ENCODE measurements at places on chromosomes 13 and 19.

DNA sequence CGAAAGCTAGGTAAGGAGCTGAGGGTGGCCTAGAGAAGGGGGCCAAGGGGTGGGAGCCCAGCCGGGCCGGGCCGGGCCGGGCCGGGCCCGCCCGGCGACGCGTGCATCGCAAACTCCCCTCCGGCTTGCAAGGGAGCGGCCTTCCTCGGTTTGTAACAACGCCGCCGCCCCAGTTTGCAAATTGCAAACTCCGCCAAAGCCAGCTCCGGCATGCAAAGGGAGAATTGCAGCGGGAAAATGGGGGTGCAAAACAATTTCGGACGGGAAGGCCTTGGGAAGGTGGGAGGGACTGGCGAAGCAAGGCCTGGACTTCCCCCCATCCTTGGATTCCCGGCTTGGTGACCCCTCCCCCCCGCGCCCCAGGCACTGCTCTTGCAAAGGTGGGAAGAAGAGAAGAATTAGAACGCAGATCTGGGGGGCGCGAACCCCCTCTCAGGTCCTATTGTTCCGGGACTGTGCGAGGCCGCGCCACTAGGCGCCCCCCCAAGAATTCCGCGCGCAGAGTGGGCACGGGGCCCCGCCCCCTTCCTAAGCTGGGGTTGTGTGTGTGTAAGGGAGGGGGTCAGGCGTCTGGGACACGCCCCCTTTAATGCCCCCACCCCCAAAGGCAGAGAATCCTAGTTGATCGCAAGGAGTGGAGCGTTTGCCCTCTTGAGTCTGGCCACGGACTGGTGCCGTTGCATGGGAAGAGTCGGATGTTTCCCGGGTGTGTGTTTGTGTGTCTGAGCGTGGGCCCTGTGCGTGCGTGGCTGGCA, 926 bp downstream of the PRR12 start:
- peak; percentile 58 for DNase-seq

- no peak for DNase-seq
Measured at GRCh38 chr19:18788529-18789421, 2.3 kb downstream of the COMP start.

DNA sequence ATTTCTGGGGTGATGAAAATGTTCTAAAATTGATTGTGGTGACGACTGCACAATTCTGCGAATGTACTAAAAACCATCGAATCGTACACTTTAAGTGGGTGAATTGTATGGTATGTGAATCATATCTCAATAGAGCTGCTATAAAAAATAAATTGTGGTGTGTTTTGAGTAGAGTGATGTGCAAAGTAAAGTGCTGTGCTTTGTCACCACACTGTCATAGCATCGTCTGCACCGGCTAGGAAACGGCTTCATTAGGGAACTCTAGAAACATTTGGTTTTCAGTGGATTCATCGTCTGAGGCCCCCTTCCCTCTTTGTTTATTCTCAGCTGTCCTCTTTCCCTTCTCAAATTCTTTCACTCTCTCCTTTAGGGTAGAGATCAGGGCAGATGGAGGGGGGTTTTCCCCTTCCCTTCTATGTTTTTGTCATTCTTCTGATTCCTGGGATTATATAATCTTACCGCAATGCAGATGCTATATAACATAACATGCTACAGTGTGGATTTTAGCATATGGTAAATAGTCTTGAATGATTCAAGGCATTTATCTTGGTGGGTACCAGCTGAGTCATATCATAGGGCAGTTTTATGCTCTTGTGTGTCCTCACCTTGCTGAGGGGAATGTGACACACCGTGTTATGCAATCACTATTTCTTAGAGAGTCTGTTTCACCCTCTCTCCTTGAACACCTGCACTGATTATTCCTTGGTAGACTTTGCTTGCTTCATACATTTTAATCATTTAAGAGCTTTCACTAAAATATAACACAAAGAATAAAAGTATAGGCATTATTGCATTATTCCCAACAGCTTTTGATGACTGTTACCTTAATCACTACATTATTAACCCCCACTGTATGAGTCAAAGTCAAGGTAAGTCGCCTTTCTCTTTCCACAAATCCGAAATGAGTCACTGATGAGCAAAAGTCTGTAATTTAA, 239.4 kb downstream of the DCLK1 start:
- no peak for DNase-seq

GRCh38 chr19:45524575-45525129, 17.4 kb downstream of the VASP start:
- no peak for DNase-seq

DNA sequence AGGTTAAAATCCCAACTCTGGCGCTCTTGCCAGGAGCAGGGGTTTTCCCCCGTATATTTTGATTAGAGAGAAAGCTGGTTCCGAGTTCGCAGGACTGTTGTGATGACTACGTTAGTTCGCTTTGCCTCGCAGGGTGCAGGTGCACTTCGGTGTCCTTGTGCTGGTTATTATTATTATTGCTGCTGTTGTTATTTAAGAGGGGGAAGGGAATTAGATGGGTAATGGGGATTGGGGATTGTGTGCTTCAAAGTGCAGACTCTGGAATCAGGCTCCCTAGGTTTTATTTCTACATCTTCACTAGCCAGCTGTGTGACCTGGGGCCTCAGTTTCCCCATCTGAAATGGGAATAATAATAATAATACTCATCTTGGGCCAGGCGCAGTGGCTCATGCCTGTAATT, 15.2 kb downstream of the ACP7 start:
- DNase-seq = no peak

DNA sequence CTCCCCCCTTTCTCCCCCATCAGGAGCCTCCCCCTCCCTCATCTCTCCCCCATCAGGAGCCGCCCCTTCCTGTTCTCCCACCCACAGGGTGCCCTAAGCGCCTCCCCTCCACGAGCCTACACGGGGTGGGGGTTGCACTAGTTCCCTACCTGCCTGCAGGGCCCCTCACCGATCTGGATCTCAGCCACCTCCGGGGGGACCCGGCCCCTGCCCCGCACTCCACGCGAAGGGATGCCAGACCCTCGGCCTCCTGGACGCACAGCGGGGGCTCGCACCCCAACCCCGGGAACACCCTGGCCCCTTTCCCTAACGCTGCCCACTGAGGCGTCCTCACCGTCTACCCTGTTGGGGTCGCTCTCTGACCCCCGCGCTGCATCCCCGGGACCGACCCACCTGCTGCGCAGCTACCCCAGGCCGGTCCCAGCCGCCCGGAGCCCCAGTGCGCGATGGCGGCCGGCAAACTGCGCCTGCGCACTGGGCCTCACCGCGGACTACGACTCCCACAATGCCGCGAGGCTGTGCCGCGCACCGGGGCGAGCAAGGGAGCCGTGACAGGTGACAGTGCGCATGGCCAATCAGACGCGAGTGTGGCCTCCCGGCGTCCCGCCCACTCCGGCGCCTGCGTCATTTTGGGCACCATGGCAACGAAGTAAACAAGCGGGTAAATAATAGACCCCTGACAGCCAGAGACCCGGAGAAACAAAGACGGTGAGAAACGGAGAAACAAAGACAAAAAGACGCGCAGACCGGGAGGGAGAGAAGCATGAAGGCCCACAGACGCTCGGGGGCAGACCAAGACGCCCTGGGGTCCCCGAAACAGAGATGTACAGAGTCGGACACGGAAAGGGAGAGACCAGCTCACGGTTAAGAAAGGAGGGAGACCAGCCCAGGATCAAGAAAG, at the start of gene ZSCAN18:
Gene ZSCAN18 (minus strand): TSS at position 451 of the 901 bp plus-strand sequence. CDS start 7,964 bp downstream, outside the sequence.
- DNase-seq = peak; percentile 98

DNA sequence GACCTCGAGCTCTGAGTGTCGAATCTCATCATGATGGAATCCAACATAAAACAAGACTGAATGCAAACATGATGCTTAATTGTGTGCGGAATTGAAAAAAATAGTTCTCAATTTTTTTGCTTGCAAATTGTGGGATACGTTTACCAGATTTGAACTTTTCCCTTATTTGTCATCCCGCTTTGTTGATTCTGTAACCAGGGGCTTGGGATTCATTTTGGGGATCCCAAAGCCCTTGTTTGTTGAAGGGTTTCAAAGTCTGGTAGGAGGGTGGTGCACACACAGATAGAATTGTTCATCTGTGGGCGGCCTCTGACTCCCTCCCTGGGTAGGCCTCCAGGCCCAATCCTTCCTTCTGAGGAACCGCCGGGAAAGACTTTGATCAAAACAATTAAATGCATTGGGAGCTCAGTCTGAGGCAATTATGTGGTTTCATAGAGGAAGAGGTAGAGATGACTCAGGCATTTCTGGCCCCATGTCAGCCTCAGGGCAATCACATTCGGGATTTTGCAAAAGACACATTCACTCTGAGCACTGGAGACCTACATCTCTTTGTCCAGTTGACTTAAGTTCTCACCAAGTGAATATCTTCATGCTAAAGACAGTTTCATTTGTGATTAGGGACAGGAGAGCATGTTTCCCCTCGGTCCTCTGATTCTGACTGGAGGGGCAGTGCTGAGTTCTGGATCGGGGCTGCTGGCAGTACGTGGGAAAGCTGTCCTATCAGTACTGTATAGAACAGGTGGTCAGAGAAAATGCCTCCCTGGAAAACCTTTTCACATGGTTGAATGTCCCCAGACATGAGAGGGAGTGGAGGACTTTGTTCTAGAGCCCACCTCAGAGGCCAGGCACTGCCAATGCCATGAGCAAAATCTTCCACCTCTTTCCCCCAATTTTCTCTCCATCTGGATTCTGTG, 27.8 kb upstream of the IGFL4 start:
- DNase-seq = no peak

GRCh38 chr13:75258159-75258782, 223.7 kb downstream of the TBC1D4 start:
- DNase-seq = no peak

- peak; percentile 73 for DNase-seq
Measured at GRCh38 chr19:12796146-12797071, 5.1 kb downstream of the JUNB start.

DNA sequence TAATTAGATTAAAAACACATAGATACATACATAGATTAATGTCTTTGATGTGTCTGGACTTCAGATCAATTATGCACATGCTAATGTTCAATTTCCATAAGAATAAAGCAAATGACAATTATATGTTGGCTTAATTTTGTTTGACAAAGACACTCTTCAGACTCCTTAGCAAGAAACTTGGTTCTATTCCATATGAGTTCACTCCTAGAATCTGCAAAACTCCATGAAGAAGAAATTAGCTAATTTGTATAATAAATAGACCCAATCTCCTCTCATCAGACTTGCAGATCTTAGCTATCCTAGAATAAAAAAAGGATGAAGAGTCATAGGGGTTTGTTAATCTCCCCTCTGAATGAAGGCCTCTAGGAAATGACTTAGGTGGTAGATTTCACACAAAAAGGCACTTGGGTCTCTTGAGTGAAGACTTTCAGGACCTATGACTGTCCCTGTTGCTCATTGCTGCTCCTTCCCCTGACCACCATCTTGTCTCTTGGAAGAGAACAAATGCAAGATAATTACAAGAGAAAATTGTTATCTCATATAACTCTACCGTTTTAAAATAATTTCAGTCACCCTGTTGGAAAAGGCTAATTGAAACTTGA, 302.2 kb downstream of the EFNB2 start:
- DNase-seq = no peak

- DNase-seq = no peak
Measured at GRCh38 chr19:6979399-6979798, 41.8 kb downstream of the MBD3L2B start.

- no peak for DNase-seq
Measured at GRCh38 chr19:47370045-47370611, 21.0 kb downstream of the DHX34 start.

DNA sequence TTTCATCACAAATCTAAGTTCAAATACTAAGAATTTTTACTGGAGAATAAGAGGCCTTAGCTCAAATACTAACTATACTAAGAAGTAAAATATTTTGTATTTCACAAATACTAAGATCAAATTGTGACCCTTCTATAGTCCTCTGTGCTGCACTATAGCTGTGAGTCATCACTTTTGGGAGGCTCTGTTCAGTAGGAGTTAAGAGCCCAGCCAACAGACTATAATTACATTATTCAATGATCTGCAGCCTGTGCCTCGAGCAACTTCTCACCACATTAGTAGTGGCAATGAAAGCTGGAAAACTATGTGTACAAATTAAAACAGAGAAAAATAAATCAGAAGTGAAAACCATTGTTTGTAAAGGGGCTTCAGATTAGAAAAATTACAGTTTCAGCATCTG, 147.3 kb upstream of the GPC6 start:
- no peak for DNase-seq

DNA sequence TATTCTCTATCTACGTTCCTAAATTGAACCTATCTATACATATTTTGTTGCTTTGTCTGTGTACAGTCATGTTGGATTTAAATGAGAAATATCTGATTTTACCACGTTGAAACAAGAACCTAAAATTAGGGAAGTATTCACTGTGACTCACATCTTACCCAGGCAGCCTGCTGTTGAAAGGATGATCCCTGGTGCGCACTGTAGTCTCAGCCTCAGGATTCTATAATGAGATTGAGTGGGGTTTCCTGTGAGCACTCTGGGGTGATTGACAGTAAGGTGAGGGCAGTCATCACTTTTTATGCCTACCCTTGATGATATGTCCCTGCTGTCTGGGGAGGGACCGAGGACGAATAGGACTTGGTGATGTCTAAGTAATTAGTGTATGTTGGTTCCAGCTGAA, 35.4 kb downstream of the PCCA start:
- DNase-seq = no peak

- DNase-seq = peak; percentile 96
Measured at GRCh38 chr13:21603531-21604448, at the start of gene MICU2. Gene MICU2 (minus strand): TSS chr13:21604170. CDS start chr13:21604148, 22 bp downstream.

- no peak for DNase-seq
Measured at GRCh38 chr13:40333226-40333625, 333.2 kb downstream of the FOXO1 start.

- no peak for DNase-seq
Measured at GRCh38 chr19:34507414-34508067, 26.0 kb downstream of the WTIP start.

- DNase-seq = no peak
Measured at GRCh38 chr13:26881154-26881553, 120.6 kb upstream of the GPR12 start.

- no peak for DNase-seq
Measured at GRCh38 chr19:29635963-29636362, 29.3 kb upstream of the PLEKHF1 start.

- no peak for DNase-seq
Measured at GRCh38 chr19:53086949-53087348, 16.3 kb downstream of the ZNF160 start.

DNA sequence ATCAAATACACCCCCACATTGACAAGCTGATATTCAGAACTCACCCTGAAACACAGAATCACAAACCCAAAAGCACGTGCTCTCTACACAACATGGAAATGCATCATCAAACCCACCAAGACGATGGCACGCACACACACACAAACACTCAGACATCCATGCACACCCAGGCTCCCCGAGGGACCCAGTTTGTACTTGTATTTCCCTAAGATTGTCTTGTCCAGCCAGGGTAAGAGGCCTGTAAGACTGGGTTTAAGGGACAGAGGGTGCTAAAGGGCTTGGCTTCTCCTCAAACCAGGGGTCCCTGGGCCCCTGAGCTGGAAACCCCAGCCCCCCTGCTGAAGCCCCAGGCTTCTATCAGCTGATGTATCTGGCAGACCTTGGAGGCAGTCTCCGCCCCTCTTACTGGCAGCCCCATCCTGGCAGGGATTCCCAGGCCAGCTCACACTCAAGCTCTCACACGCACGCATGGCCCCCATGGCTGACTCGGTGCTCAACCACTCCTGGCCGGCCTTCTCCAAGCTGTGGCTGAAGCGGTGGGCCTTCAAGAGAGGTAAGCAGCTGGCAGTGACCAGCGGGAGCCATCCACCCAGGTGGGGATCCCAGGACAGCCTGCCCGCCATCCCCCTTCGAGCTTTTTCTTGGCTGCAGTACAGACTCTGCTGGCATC, 6.5 kb downstream of the ARHGEF18 start:
- DNase-seq = no peak

Measured in activated naive CD4-positive, alpha-beta T cell treated with anti-CD3 and anti-CD28 coated beads, Interleukin-2, amount 50 U/mL, for 16 hours (primary cell).